Stimulated activated memory B cell treated with anti-CD40 and anti-IgM and Interleukin-4, amounts not matched to agents 10 μg/mL and 1 μg/mL and 100 μg/mL, for 72 hours (primary cell): ENCODE measurements at places on chromosomes 6 and 20.
A peak's percentile ranks its signal among the peaks of the same experiment; 100 is the strongest.

DNA sequence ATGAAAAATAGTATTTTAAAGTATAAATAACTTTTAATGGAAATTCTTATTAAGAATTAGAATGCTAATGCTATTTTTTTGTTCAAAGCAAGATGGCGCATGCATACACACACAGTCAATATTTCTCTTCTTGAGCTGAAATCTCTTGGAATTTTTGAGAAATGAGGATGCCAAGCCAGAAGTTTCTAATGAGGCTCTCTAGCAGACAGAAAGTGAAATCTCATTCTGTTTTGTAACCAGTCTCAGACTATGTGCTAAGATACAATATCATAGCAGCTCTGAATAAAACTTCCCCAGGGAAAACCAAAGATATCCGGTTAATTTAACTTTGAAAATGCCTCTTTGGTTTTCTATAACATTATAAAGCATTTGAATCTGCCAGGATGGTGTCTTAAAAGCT lies 97.2 kb upstream of the HDAC2 start:
- no peak for ATAC-seq
- H3K4me1 ChIP-seq: peaks cover 10% of the 10 kb centered on the region
- H3K27me3 ChIP-seq: peaks cover 28% of the 10 kb centered on the region
- H3K36me3 ChIP-seq: no peaks in the 10 kb centered on the region

DNA sequence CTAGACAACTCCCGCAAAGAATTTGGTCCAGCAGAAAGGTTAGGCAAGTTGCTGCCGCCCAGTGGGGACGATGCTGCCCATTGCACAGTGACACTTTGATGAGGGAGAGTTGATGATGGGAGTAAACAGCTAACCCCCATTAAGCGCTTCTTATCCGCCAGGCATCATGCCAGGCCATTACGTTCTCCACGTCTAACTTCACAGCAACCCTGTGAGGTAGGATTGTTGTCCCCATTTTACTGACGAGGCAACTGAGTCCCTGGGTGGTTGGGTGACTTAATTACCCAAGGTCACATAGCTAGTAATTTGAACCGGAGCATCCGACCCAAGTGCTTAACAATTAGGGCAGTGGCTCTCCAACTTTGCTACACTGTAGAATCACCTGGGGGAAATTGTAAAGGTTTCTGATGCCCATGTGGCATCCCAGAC lies 738 bp downstream of the RALGAPB start:
- no peaks in the 10 kb centered on the region for H3K36me3 ChIP-seq
- no peaks in the 10 kb centered on the region for H3K27me3 ChIP-seq
- ATAC-seq: no peak
- H3K4me1 ChIP-seq: peaks cover 31% of the 10 kb centered on the region
- peak overlapping the region; percentile 81 for H3K4me3 ChIP-seq

- no peaks in the 10 kb centered on the region for H3K36me3 ChIP-seq
- peaks cover 23% of the 10 kb centered on the region for H3K4me1 ChIP-seq
- H3K4me3 ChIP-seq: peak overlapping the region; percentile 88
- ATAC-seq: no peak
- no peaks in the 10 kb centered on the region for H3K27me3 ChIP-seq
Observed at GRCh38 chr6:45377043-45377553, 636 bp downstream of the SUPT3H start.

- H3K4me1 ChIP-seq: no peaks in the 10 kb centered on the region
- H3K27ac ChIP-seq: no peak overlapping the region
- H3K4me3 ChIP-seq: no peak overlapping the region
Observed at GRCh38 chr6:170045563-170045960, 245.3 kb downstream of the DLL1 start.

DNA sequence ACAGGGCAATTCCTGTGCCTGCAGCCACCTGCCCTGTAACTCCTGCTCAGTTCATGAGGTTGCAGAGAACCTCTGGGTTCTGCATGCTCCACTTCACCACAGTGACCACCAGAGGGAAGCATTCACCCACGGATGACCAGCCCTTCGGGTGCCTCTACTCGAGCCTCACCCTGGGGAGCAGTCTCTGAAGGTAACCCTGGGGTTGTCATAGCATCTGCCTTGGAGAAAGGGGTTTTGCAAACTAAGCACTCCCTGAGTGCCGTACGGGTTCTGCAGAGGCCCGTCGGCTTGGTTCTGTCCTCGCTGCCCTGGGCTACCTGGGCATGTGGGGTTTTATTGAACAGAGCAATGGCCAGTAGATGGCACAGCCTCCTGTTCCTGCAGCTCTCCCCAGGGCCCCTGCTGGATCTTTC lies 10.2 kb upstream of the CST5 start:
- ATAC-seq: peak; percentile 55
- no peaks in the 10 kb centered on the region for H3K36me3 ChIP-seq
- no peaks in the 10 kb centered on the region for H3K4me1 ChIP-seq
- H3K27me3 ChIP-seq: no peaks in the 10 kb centered on the region
- H3K27ac ChIP-seq: no peak overlapping the region
- no peak overlapping the region for H3K4me3 ChIP-seq

GRCh38 chr20:16929756-16930155 lies 181.6 kb downstream of the OTOR start:
- H3K4me3 ChIP-seq: no peak overlapping the region
- no peak overlapping the region for H3K27ac ChIP-seq
- ATAC-seq: no peak
- H3K27me3 ChIP-seq: no peaks in the 10 kb centered on the region
- H3K36me3 ChIP-seq: no peaks in the 10 kb centered on the region

DNA sequence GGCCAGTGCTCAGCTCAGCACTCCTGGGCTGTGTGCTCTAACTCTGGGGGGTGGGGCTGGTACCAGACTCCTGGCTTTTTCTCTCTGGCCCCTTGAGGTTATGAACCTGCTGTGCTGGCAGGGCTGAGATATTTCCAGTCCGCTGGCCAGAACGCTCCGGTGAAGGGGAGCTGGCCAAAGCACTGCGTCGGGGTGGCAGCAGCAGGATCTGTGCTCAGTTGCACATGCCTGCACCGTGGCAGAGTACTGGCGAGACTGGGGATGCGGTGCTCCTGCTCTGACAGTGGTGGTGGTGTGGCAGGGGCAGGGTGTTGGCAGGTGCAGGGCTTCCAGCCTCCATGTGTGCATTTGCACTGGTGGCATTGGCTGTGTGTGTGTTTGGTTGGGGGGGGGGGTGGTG lies 374.4 kb downstream of the PHF3 start:
- H3K4me3 ChIP-seq: no peak overlapping the region
- H3K27ac ChIP-seq: no peak overlapping the region
- H3K4me1 ChIP-seq: no peaks in the 10 kb centered on the region
- no peaks in the 10 kb centered on the region for H3K27me3 ChIP-seq
- no peaks in the 10 kb centered on the region for H3K36me3 ChIP-seq
- ATAC-seq: no peak

GRCh38 chr6:100346828-100347227 lies 117.9 kb downstream of the SIM1 start:
- no peak for ATAC-seq
- no peak overlapping the region for H3K27ac ChIP-seq
- H3K36me3 ChIP-seq: no peaks in the 10 kb centered on the region
- no peak overlapping the region for H3K4me3 ChIP-seq

DNA sequence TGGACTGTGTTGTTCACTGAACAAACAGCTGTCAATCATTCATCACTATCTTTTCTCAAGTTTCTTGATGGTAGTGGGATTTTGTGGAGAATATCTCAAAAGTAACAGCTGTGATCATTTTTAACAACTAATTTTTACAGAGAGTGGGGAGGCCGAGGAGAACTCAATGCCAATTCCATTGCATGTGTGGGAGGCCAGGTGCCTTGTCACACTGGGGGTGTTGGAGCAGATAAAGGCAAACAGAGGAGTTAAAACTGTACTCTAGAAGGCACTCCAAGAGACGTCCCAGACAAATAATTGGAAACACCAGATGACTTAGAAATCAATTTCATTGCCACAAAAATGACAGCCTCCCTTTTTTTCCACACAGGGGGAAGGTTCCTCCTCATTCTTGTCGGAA lies 267.2 kb upstream of the PLCB4 start:
- no peak overlapping the region for H3K4me3 ChIP-seq
- H3K36me3 ChIP-seq: no peaks in the 10 kb centered on the region
- no peak for ATAC-seq
- peaks cover 9% of the 10 kb centered on the region for H3K27me3 ChIP-seq
- H3K27ac ChIP-seq: no peak overlapping the region
- H3K4me1 ChIP-seq: no peaks in the 10 kb centered on the region

GRCh38 chr6:15614277-15614676 lies 48.6 kb downstream of the DTNBP1 start:
- H3K4me3 ChIP-seq: no peak overlapping the region
- H3K4me1 ChIP-seq: peaks cover 54% of the 10 kb centered on the region
- peak overlapping the region; percentile 64 for H3K27ac ChIP-seq
- ATAC-seq: no peak
- no peaks in the 10 kb centered on the region for H3K27me3 ChIP-seq

GRCh38 chr20:32524829-32525501 lies 60.2 kb downstream of the NOL4L start:
- H3K4me1 ChIP-seq: peaks cover 72% of the 10 kb centered on the region
- peak overlapping the region; percentile 57 for H3K27ac ChIP-seq
- H3K36me3 ChIP-seq: peaks cover 5% of the 10 kb centered on the region
- no peak for ATAC-seq
- H3K27me3 ChIP-seq: no peaks in the 10 kb centered on the region

GRCh38 chr6:26455357-26455970 lies 2.3 kb upstream of the BTN2A1 start:
- H3K4me1 ChIP-seq: peaks cover 38% of the 10 kb centered on the region
- no peak overlapping the region for H3K4me3 ChIP-seq
- H3K27ac ChIP-seq: no peak overlapping the region
- peaks cover 36% of the 10 kb centered on the region for H3K36me3 ChIP-seq
- H3K27me3 ChIP-seq: no peaks in the 10 kb centered on the region

DNA sequence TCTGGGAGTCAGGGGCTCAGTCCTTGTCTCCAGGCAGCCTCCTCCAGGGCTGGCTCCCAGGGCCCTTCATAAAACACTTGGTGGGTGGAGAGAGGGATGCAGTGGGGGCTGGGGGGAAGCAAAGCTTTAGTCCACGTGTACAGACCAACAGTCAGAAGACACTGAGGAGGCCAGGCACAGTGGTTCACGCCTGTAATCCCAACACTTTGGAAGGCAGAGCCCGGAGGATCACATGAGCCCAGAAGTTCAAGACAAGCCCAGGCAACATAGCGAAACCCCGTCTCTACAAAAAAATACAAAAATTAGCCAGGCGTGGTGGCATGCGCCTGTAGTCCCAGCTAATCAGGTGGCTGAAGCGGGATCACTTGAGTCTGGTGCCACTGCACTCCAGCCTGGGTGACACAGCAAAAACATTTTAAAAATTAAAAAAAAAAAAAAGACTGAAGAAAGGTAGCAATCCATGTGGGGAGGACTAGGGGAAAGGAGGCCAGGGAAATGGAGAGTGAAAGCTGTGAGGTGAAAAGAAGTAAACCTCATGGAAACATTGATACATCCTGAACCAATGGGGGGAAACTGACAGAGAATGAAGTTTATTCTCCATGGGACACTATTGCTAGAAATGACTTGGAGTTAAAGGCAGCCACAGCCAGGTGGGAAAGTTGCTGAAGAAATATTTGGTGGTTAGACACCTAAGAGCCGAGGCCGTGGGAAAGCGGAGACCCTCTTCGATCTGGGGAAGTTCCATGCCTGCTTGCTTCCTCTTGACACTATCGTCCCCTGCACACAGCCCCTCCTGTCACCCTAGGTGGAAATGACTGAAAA lies 35.4 kb downstream of the PIM1 start:
- no peak overlapping the region for H3K27ac ChIP-seq
- H3K4me3 ChIP-seq: no peak overlapping the region
- no peaks in the 10 kb centered on the region for H3K27me3 ChIP-seq
- H3K36me3 ChIP-seq: no peaks in the 10 kb centered on the region

GRCh38 chr20:41345729-41346067 lies 5.1 kb downstream of the LPIN3 start:
- ATAC-seq: no peak
- H3K27ac ChIP-seq: no peak overlapping the region
- no peaks in the 10 kb centered on the region for H3K36me3 ChIP-seq
- H3K4me3 ChIP-seq: no peak overlapping the region
- H3K27me3 ChIP-seq: no peaks in the 10 kb centered on the region

DNA sequence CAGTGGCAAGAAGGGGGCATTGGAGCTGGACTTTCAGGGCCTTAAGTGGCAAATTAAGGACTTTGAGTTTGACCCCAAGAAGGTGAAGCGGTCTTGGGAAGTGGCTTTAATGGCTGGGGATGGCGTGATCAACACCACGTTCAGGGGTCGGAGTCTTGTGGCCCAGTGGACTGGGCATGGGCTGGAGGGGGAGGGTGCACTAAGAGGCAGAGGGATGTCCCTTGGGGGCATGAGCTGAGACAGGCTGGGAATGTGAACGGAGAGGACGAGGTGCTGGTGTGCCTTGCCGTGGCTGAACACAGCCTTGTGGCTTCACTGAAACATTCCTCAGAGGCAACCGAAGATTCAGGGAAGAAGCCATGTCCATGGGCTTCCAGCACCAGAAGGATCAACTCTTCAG lies 227.0 kb downstream of the SYNDIG1 start:
- no peak for ATAC-seq
- no peak overlapping the region for H3K27ac ChIP-seq
- peaks cover 8% of the 10 kb centered on the region for H3K27me3 ChIP-seq
- no peak overlapping the region for H3K4me3 ChIP-seq
- H3K4me1 ChIP-seq: peaks cover 11% of the 10 kb centered on the region

- ATAC-seq: peak; percentile 85
- H3K27me3 ChIP-seq: peaks cover 43% of the 10 kb centered on the region
- no peak within 1 kb of the TSS for H3K27ac ChIP-seq
- H3K36me3 ChIP-seq: no peaks in the 10 kb centered on the region
- peak within 1 kb of the TSS; percentile 90 for H3K4me3 ChIP-seq
- H3K4me1 ChIP-seq: peaks cover 38% of the 10 kb centered on the region
Observed at GRCh38 chr6:132400883-132401617, at the start of gene MOXD1. Gene MOXD1, minus strand, starts transcription at chr6:132401475. Its CDS starts 49 bp downstream, at chr6:132401426.

GRCh38 chr20:24079661-24080412 lies 91.3 kb upstream of the GGTLC1 start:
- no peaks in the 10 kb centered on the region for H3K27me3 ChIP-seq
- H3K27ac ChIP-seq: no peak overlapping the region
- H3K36me3 ChIP-seq: no peaks in the 10 kb centered on the region
- no peak for ATAC-seq
- H3K4me1 ChIP-seq: no peaks in the 10 kb centered on the region

DNA sequence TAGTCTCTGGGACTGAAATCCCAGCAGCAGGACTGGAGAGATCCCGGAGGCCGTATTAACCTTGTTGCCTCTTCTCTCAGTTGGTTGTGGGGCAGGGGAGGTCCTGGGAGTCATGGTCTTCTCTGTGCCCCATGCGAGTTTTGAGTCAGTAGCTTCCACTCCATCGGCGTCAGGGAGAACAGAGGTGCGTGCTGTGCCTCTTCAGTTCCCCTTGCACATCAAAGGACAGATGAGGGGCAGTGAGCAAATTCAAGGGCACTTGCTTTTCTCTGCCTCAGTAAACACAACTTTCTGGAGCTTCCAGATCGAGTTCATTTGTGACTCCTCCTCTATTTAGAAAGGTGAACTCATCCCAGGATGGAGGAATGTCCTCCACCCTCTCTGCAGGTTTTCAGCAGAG lies 48.6 kb downstream of the MOCS1 start:
- H3K36me3 ChIP-seq: no peaks in the 10 kb centered on the region
- H3K27ac ChIP-seq: no peak overlapping the region
- no peaks in the 10 kb centered on the region for H3K4me1 ChIP-seq
- H3K27me3 ChIP-seq: peaks cover 44% of the 10 kb centered on the region

GRCh38 chr6:29490552-29490951 lies 2.8 kb upstream of the MAS1L start:
- H3K4me3 ChIP-seq: no peak overlapping the region
- no peak for ATAC-seq
- H3K36me3 ChIP-seq: no peaks in the 10 kb centered on the region
- H3K27me3 ChIP-seq: peaks cover 30% of the 10 kb centered on the region

GRCh38 chr20:43903953-43904826 lies 10.5 kb upstream of the TOX2 start:
- H3K27me3 ChIP-seq: no peaks in the 10 kb centered on the region
- ATAC-seq: no peak
- H3K27ac ChIP-seq: no peak overlapping the region
- no peaks in the 10 kb centered on the region for H3K4me1 ChIP-seq
